HTR-8/SVneo (cell line): ENCODE measurements at places on chromosomes 12 and 14.
A peak's percentile ranks its signal among the peaks of the same experiment; 100 is the strongest.

GRCh38 chr12:92414170-92415070 lies 268.8 kb upstream of the BTG1 start:
- no peak for DNase-seq

GRCh38 chr12:98466640-98467400 lies 48.6 kb upstream of the TMPO start:
- no peak for DNase-seq

DNA sequence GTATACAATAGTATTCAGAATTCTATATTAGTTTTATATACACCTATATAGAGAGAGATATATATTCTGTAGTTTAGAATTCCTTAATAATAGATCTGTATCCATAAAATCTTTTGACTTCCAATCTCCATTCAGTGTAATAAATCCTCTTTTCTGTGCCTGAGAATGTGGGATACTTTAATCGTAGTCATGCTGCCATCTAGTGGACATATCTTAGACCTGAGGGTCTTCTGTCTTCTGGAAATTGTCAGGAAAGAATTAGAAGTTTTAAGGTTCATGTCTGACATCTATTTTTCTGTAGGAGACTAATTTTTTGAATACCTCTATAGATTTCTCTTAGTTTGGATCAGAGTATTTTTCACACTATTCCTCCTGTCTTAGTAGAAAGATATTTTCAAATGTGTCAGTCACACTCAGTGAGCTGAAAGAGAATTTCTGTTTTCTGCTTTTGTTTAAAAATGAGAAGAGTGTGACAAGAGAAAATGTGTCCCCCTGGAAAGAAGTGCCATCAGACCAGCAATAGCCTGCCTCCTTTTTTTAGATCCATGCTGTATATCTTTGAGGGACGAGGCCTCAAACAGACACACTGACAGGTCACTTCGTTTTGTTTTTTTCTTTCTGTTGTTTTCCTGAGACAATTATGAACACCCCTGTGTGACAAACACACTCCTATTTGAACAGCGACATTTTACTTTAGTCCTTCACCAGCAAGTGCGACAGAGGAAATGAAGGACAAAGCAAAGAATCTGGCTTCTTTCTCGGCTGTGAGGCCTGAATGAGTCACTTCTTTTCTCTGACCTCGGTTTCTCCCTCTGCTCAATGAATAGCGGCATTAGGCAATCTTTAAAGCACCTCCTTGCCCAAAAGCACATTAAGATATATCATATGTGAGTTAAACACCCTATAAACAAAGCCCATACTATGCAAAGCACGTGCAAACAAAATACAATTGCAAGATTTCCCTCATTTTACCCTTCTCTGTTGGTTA lies 96.3 kb downstream of the GALC start:
- peak; percentile 15 for DNase-seq

- no peak for DNase-seq
These were observed 773.4 kb upstream of the NOVA1 start for GRCh38 chr14:27371209-27371608.

DNA sequence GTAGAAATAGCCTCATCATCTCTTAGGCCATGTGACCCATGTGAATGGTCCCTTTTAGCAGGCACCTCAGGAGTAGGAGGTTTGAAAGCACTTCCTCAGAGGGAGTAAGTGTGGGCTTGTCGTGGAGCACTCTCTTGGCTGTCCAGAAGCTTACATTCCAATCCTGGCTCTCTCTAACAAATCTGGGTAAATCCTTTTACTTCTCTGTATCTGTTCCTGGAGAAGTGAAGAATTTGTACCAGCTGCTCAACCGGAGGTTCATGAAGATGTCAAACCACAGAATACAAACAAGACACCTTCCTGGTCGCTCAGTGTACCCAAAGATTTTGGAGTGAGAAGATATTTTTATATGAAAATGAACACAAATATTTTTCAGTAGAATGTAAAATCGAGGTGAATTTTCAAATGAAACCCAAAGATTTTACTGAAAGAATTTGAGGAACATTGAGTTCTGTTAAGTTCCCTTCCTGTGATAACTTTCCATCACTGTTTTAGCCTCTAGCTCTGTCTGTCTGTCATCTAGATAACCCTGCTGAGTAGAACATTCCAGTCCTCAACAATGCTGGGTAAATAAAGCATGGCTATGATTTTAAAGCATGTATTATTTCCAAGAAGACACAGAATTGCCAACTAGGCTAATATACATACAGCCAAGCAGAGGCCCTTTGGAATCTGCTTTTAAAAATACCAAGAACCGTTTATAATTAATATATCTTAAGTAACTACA lies 263.9 kb upstream of the RGS6 start:
- DNase-seq = no peak

DNA sequence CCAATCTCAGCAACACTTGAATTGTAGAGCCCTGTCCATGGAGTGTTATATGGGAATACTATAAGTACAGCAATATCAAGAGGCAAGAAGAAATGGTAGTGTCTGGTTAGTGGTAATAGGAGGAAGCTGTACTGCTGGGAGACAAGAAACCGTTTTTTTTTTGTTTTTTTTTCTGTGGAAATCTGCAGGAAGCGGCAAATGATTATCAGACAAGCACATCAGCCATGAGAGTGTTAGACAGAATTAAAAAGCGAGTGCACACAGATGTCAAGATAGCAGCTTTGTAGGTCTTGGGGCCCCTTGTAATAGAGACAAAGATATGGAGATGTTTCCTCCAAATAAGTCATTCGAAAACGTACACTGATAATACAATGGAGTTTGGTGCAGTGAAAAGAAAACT lies 6.7 kb downstream of the TESPA1 start:
- no peak for DNase-seq

DNA sequence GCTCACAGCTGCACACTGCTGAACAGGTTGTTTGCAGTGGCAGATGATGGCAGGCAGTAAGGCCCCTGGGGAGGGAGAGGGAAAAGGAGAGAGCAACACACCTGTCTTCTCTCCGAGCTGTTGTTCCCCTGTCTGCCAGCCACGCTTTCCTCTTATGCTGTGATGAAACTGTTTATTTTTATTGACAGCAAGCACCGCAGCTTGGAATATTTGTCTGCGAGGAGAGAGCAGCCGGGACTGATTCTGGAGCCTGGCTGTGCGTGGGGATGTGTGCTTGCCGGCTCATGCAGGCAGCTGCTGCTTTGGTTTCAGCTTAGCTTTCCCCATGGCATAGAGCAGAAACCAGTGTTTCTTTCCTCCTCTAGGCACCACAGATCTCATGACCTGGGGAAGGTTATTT lies 58.7 kb upstream of the KCNA5 start:
- DNase-seq = no peak

DNA sequence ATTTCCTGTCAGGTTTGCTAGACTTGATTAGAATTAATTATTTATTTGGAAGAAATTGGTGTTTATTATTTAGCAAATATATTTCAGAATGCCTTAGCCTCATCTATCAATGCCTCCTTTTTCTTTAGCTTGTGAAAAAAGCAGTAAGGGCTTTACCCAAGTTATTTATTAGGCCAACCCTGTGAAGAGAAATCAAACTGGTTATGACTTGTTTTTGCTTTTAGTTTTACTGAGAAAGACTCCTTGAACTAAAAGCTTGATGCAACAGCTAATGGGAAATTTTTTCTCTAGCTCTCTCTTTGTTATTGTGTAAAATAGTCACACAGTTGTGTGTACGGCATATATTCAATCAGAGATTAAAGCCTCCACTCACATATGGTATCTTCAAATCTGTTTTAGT lies 306.8 kb downstream of the DIO2 start:
- no peak for DNase-seq

DNA sequence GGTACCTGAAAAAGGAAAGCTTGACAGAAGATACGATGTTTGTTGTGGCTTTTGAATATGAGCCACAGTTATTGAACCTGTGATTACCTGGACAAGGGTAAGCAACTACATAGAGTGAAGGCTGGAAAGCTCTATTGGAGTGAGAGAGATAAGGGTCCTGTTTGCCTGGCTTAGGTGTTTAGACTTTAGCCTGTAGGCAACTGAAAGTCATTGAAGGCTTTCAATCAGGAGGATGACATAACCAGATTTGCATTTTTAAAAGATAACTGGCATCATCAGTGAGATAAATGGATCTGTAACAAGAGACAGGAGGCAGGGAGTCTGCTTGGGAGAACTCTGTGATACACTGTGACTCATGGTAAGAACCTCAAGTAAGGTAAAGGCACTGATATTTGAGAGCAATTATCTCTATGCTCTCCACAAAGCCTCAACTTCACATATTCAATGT lies 128.9 kb upstream of the SOX5 start:
- no peak for DNase-seq

GRCh38 chr12:127656266-127656665 lies 610.7 kb upstream of the TMEM132C start:
- no peak for DNase-seq

GRCh38 chr14:62436261-62436660 lies 609.0 kb downstream of the KCNH5 start:
- no peak for DNase-seq

DNA sequence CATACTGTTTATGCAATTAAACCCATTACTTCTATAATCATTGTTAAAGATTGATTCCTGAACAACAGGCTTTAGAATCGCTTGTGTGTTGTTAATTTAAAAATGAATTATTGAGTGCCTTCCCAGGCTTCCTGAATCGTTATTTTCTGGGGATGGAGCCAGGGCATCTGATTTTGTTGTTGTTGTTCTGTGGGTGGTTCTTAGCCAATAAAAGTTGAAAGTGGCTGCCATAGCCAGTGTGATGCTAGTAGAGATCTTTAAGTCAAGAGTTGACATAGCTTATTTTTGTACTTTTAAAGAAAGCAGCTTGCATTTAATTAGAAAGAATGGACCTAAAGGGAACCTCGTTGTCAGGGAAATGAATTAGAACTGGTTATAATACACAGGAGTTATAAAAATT lies 6.4 kb downstream of the GOLGA5 start:
- no peak for DNase-seq

DNA sequence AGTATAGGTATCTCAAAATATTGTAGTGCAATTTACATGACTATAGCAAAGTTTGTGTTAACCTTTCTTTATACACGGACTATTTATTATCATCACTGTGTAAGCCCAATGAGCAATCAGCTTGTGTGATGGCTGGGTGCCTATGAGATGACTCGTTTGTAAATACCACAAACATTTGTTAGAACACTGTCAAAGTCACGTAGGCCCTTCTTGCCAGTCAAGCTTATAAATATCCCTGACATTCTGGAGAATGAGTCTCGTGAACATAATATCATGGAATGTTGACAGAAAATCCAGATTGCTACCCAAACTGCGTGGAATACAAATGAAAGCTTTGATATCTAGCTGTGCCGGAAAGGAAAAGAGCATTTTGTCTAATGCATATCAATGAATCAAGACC lies 648.3 kb upstream of the MDGA2 start:
- peak; percentile 47 for DNase-seq

- DNase-seq = no peak
These were observed 60.0 kb downstream of the LIN52 start for GRCh38 chr14:74144789-74145188.

DNA sequence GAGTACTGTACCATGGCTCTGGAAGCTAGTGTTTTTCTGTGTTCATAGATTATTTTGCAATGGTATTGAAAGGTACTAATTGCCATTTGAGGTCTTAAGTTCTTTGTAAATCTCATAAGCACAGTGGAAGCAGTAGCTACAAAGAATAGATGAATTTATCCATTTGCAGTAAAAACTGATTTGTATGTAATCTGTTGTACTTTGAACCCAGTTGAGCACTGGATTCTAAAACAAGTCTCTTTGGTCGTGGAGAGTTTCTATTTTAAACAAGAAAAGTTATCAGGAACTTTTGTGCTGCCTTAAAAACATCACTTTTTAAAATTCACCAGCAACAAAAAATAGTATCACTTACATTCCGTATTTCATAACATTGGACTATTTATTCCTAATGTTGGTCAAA lies 4.1 kb downstream of the RAP1B start:
- DNase-seq = no peak

GRCh38 chr12:107990325-107990724 lies 138.8 kb upstream of the WSCD2 start:
- peak; percentile 8 for DNase-seq

DNA sequence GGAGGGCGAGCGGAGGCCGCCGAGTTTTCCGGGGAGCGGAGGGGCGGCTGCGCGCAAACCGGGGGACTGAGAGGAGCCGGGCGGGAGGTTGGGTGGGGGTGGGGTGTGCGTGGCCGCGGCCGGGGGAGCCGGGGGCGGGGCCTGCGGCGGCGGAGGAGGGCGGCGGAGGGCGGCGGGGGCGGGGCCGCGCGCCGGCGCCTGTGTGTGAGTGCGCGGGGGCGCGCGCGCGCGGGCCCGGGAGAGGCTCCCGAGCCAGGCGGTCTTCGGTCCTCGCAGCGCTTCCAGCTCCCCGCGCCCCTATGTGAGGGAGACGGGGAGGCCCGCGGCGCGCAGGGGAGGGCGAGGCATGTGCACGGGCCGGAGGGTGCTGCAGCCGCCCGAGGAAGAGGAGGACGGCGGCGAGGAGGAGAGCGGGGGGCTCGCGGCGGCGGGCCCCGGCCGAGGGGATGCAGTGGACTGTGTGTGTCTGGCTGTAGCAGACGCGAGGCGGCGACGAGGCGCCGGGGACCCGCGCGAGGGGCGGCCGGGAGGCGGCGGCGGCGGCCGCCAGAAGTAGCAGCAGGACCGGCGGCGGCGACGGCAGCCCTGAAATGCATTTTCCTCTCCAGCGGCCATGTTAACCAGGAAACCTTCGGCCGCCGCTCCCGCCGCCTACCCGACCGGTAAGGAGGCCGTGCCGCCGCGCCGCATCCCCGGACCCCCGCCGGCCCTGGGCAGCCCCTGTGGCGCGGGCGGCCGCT lies at the start of gene DYRK2:
Gene DYRK2 (plus strand): TSS at position 225 of the 740 bp plus-strand sequence. CDS start 389 bp downstream, at position 614.
- DNase-seq = peak; percentile 74

GRCh38 chr14:33689680-33690079 lies 261.2 kb downstream of the EGLN3 start:
- no peak for DNase-seq

DNA sequence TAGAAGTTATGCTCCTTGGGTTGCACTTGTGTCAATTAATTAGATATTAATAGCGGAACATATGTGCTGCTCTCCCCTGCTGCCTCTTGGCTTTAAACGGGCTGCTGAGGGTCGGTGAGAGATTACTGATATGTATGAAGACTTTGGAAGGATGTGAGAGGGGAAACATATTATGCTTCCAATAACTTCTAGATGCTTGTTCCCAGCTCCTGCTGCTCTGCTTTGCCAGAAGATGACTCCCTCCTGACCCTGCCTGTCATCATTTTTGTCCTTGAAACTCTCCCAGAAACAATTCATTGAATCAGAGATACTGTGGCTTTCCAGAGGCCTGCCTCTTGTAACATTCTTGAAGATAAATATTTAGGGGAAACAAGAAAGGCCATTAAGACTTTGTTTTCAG lies 300.1 kb upstream of the STXBP6 start:
- DNase-seq = no peak

GRCh38 chr14:52265253-52265652 lies 2.2 kb upstream of the PTGDR start:
- DNase-seq = no peak
